Activated CD8-positive, alpha-beta T cell treated with anti-CD3 and anti-CD28 coated beads, Interleukin-2, amount 10 ng/mL, durations not matched to agents 7 days and 5 days (primary cell): ENCODE measurements at places on chromosomes 11 and 22.
A peak's percentile ranks its signal among the peaks of the same experiment; 100 is the strongest.

- no peak for DNase-seq
These were observed 97.6 kb upstream of the HSD17B12 start for GRCh38 chr11:43582863-43583462.

DNA sequence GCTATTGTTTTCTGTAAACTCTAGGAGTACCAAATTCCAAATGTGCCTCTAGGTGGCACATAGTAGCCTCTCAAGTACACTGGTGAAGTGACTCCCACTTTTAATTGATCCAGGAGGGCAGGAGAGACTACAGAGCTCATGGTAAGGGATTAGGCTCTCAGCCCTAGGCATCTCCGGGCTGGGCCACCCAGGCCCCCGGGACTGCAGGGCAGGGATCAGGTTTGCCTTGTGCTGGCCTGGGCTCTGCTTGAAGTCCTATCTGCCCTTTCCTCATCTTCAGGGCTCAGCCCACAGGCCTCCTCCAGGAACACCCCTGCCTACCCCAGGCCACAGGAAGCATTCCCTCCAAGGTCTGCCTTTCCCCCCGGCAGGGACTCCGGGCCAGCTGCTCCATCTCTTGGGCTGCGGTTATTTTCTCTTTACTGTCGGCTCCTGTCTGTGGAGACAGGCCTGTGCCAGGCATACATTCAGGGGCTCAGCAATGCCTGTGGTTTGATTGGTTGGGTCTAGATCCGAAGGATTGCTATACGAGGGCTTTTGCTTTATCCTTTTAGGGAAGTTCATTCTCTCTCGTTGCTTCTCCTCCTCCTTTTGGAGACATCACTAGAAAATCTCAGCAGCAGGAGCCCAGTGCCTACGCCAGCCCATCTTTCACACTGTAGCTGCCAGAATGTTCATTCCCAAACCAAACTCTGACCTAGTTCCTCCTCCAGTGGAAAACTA lies 32.8 kb downstream of the PARVA start:
- DNase-seq, result no peak

DNA sequence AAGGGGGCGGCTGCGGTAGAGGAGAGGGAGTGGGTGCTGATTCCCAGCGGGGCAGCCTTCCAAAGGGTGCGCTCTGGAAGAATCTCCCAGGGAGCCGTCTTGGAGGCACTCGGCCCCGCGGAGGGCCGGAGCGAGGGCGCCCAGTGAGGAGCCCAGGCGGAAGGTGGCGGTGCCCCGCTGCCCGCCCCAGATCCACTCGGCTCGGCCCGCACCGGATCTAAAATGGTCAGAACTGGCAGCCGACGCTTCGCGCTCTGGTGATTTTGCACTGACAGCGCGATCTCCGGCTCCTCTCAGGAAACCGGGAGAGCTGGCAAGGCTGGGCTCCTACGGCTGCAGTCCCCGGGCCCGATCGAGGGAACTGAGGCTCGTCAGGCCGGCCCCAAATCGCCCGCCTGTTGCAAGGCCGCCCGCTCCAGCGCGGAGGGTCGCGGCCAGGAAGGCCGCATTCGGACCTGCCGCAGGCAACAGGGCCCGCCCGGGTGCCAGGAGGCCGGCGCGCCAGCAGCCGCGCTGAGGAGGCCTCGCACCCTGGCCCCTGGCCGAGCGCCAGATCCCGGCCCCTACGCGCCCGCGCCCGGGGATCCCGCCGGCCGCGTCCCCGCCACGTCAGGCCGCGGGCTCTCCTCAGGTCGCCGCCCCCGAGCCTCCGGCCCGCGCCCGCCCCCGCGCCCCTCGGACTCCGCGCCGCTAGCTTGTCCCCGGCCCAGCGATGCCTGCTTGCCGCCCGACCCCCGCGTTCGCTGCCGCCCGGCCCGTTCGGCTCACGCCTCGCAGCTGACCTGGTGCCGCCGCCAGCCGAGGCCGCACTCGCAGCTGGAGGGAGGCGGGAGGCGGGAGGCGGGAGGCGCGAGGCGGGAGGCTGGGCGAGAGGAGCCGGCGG lies at the start of gene KLHL22:
Gene KLHL22 (minus strand): TSS at position 818 of the 883 bp plus-strand sequence. CDS start 6,584 bp downstream, outside the sequence.
- peak; percentile 52 for DNase-seq

GRCh38 chr22:45254789-45255278 lies 14.1 kb upstream of the KIAA0930 start:
- no peak for DNase-seq
